Stimulated activated CD8-positive, alpha-beta memory T cell treated with anti-CD3 and anti-CD28 coated beads, Interleukin-4, amount 100 ng/mL, for 1 hour (primary cell): ENCODE measurements at places on chromosomes 11 and 22.

GRCh38 chr11:22723274-22723673 is 56.9 kb downstream of the GAS2 start:
- DNase-seq: no peak

DNA sequence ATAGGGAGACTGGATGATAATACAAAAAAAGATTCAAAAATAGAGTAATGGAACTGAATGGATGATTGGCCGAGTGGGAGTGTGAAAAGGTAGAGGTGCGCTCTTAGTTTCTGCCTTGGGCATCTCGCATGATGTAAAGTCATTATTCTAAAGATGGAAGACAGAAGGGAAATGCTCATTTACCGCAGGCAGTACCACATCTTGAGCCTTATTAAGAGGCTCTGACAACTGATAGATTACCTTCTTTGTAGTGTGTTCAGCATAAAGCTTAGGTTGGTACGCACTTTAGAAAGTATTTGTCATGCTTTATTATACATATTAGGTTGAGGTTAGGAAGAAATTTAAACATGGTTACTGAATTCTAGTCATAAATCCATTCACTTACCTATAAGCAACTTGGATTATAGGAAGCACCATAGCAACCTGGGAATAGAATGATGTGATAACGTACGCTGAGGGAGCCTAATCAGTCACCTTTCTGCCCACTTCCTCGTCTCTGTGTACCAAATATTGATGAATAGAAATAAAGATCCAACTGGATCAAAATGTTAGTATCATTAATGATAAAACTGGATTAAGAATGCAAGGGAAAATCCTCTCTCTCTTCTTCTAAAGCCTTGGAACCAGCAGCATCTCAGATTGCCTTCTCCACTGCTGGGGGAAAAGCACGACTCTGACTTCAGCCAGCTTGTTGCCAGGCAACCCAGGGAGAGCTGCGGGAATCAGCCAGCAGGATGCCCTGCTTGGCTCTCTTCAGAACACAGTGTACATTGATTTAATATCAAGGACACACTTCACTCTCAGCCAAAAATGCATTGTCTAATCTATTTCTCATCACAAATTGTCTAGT is 29.0 kb upstream of the VWA5A start:
- no peak for DNase-seq

DNA sequence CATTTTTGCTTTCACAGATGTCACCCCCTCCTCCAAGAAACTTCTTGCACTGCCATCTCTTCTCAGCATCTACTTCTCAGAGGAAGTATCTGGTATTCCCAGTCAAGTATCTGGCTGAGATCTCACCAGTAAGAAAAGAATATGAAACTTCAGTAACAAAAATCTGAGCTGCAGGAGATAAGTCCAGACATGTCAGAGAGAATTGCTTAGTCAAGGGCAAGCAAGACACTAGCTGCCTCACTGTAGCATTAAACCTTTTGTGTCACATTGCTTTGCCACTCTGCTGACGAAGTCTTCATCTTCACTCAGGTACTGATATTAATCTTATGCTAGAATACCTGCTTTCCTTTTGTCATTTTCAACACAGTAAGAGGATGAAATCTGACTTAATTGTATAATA is 70.6 kb upstream of the ZC3H12C start:
- DNase-seq: no peak

DNA sequence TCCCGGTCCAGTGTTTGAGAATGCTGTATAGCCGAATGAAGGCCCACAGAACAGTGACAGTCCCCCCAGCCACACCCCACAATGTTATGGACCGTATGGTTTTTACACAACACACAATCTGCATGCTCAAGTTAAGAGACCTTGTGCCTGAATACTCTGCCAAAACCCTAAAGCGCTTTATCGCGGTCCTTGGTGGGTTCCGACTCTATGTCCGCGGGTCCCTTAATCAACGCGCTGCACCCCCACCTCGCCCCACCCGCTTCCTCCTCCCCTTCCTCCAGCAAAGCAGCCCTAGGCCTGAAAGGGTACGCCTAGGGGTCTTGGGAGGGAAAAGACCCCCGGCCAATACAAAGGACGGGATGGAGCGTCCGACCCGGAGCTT is 442 bp downstream of the COPB1 start:
- peak; percentile 21 for DNase-seq

DNA sequence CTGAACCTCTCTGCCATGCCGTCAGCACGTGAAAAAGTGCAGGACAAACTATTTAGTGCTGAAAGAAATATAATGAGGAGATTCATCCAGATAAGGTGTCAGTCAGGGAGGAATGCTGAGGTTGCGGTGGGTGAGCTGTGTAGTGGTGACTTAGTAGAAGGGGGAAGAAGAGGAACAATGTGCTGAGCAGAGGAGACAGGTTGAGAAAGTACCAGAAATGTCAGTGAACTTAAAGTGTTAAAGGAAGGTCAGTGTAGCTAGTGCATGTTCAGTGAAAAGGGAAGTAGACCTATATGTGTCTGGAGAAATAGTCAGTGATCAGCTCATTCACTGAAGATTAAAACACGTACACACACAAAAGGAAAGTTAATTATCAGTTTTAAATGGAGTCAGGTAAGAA is 237.6 kb upstream of the CCDC179 start:
- DNase-seq: no peak

- no peak for DNase-seq
Measured at GRCh38 chr11:3227568-3228444, 4.4 kb downstream of the MRGPRE start.

DNA sequence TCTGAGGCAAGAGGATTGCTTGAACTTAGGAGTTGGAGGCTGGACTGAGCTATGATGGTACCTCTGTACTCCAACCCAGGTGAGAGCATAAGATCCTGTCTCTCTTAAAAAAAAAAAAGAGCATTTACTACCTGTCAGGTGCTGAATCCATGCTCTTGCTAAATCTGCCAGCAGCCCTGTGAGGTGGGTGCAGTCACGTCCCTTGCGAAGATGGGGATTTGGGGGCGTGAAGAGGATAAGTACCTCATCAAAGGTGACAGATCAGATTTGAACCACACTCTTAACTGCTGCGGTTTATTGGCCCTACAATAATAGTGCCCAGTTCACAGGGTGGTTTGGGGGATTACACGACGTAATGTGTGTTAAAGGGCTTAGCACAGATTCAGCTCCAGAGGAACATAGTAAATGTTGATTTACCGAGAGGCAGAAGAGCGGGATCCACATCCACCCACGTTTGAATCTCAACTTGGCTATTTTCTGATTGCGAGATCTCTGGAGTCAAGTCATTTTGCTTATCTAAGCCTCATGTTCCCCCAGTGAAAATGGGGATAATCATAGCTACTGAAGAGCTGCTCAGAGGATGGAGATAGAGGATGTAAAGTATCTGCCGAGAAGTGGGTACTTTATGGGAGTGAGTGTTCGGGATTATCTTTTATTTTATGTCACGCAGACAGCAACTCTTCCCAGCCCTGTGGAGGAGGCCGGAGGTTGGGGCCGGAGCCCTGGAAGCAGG is 28.1 kb upstream of the LRRC10B start:
- no peak for DNase-seq

DNA sequence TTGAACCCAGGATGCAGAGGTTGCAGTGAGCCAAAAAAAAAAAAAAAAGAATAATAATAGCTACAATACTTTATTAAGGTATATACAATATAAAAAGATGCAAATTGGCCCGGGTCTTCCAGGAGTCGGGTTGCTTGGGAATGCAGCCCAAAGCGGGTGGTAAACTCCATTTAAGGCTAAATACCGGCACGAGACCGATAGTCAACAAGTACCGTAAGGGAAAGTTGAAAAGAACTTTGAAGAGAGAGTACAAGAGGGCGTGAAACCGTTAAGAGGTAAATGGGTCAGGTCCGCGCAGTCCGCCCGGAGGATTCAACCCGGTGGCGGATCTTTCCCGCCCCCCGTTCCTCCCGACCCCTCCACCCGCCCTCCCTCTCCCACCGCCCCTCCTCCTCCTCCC is 143.3 kb downstream of the DLG2 start:
- DNase-seq: no peak

GRCh38 chr11:134802116-134802515 is 390.1 kb upstream of the B3GAT1 start:
- DNase-seq: no peak

DNA sequence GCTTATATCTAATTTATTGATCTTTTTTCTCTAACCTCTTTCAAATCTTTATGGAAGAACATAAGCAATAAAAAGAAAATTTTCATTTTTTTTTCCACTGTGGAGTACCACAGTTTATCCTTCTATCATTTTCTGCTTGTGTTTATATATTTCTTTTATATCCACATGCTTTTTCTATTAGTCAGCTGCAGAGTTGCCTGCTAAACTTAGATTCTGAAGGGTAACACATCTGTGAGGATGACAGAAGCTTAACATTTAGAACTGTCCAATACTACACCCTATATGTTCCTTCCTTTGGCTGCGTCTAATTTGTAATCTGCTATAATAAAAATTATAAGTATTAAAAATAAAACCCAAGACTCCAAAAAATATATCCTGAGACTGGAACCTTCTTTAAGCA is 20.8 kb downstream of the CCDC90B start:
- DNase-seq: no peak

DNA sequence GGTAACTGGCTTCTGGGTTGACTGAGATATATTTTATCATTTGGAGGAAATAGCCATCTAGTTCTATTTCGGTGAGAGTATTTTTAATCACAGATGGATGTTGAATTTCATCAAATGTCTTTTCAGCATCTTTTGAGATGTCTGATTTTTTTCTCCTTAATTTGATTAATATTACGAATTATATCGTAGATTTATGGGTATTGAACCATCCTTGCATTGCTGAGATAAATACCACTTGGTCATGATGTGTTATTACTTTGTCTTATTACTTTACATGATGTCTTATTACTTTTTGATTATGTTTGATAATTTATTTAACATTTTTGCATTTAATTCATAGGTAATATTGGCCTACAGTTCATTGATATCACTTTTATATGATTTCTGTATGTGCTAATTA is 78.8 kb upstream of the PARVA start:
- DNase-seq: no peak

DNA sequence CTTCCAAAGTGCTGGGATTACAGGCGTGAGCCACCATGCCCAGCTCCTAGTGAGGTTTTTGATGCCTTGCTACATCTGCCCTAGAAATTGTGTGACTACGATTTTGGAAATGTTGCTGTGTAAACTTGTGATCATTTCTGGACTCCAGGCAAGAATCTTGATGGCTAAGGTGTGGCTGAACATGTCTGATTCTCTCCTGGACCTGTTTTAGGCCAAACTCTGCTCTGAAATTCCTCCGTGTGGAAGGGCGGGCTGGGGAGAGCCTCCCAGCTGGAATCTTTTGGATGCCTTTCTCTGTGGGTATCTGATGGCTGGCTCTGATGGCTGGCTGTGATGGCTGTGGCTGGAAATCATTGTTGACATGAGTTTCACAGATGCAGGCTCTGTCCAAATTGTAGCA is 8.2 kb downstream of the PNPLA3 start:
- DNase-seq: no peak

- DNase-seq: no peak
Measured at GRCh38 chr11:20253796-20254195, 93.5 kb upstream of the DBX1 start.

DNA sequence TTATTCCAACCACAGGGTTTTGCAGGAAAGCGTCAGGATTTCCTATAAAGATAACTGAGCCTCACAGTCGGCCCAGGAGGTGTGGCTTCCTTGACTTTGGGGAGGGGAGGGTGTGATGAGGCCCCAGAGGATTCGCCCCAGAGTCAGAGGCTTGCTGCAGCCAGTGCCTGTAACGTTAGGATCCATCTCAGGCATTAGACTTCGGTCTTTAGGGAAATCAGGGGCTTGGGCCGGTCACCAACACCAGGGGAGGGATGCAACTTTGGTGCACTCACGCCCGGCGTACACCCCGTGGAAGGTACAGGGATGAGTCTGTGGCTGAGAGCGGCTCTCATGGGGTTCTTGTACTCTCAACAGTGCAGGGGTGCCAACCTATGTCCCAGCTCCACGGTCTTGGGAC is 5.7 kb upstream of the ANO1 start:
- no peak for DNase-seq

DNA sequence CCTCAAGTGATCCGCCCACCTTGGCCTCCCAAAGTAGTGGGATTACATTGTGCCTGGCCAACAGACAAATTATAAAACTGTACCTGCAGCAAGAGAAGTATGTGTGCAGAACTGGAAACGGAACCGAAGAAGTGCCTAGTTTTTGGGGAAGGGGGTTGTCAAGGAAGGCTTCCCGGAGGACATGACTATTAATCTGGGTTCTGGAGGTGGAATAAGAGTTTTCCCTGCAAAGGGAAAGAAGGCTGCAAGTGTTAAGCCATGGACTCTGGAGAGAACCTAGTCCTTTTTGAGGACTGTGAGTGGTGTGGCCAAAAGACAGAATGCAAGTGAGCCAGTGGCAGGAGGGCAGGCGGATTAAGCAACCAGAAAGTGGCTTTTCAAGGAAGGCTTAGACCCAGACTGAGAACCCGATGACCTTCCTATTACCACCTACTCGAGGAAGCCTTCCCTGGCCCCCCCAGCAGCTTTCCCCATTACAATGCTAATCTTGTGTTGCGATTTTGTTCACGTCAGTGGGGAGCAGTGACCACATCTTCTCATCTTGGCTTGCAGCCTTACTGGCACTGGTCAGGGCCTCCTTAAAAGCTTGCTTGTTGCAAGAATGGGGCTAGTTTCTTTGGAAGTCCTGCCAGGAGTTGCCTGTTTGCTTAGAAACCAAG is 5.7 kb upstream of the SEPTIN3 start:
- DNase-seq: no peak

DNA sequence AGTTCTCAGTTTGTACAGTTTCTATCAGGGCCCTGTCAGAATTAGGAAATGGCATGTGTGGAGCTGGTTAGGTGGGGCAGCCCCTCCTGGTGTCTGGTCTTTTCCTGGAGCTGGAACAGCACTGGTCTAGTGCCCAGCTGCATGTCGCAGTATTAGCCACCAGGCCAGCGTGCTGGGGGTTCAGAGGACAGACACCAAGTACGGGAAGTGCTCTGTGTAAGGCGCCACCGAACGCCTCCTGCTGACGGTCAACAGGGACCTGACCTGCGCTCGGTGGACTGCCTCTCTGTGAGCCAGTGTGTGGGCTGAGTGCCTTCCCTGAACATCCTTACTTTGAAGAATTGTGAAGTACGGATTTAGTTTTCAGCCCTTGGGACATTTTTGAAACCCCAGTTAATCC is 33.9 kb downstream of the AP2A2 start:
- DNase-seq: no peak

- no peak for DNase-seq
Measured at GRCh38 chr11:115303929-115304531, 200.2 kb downstream of the CADM1 start.

GRCh38 chr22:44448271-44448830 is 49.7 kb downstream of the RTL6 start:
- DNase-seq: no peak

GRCh38 chr11:67997475-67997921 is 6.4 kb downstream of the UNC93B1 start:
- DNase-seq: no peak
